ENCODE measurements at places on chromosomes 2 and 18.

DNA sequence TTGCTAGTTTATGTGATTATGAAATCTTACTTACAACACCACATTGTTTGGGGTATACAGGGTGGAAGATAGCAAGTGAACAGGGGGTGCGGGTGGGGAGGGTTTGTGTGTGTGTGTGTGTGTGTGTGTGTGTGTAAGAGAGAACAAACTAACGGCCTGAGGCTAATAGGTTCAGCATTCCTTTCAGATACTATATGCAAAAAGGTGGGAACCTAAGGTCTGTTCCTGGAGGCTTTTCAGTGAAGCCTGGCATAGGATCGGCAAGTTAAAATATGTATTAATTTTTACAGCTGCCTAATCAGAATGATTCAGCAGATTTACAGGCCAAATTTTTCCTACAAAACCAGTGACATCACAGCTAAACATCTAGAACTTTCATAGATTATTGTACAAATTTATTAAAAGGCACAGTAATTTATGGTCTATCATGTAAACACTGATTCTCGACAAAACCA, 7.6 kb upstream of the SPDYA start:
- DNase-seq, result no peak

- no peak for DNase-seq
Measured at GRCh38 chr2:107984707-107985106, 1.6 kb upstream of the SLC5A7 start.

GRCh38 chr2:1995584-1995983, 251.3 kb upstream of the PXDN start:
- DNase-seq, result no peak

GRCh38 chr2:209929369-209929768, 73.1 kb upstream of the RPE start:
- no peak for DNase-seq

DNA sequence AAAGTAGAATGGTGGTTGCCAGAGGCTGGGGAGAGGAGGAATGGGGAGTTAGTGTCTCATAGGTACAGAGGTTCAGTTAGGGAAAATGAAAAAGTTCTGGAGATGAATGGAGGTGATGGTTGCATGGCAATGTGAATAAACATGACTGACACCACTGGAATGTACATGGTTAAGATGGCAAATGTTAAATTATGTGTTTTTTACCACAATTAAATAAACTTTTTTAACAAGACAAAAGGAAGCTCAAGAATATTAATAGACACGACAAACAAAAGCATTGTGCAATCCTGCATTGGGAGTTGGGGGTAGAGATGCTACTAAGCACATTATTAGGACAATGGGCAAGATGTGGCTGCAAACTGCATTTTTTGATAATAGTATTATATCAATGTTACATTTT, 147.7 kb downstream of the TWIST2 start:
- no peak for DNase-seq

Measured in GM18507 (cell line).